Skeletal muscle tissue (tissue), 5 donors: ENCODE measurements at places on chromosomes 1 and 21. TPM values are rescaled to one million over a fixed set of nuclear protein-coding genes. Genes with fewer than 3 reads are reported as not detected.

ARMH1 gene
- total RNA-seq = 0.52 TPM

C1QB gene
- 18.3 TPM for total RNA-seq

RPTN gene
- not detected for total RNA-seq

TFF1 gene
- not detected for total RNA-seq

BNIPL gene
- 0.52 TPM for total RNA-seq

NECAP2 gene
- 40.2 TPM for total RNA-seq

KRTAP7-1 gene
- not detected for total RNA-seq

PDE4DIP gene
- 605 TPM for total RNA-seq

GNAT2 gene
- total RNA-seq = not detected

LCA5L gene
- total RNA-seq = 0.52 TPM
